ENCODE measurements at places on chromosomes 4 and X.
A peak's percentile ranks its signal among the peaks of the same experiment; 100 is the strongest.

- DNase-seq: no peak
Observed at GRCh38 chr4:114306946-114307345, 291.7 kb upstream of the UGT8 start.

- no peak for DNase-seq
Observed at GRCh38 chr4:104494822-104495559, at the start of gene CXXC4. Gene CXXC4, minus strand, starts transcription at chr4:104494894. Its CDS starts 3,092 bp downstream, at chr4:104491802.

GRCh38 chr4:128323401-128323800 is 35.8 kb upstream of the PGRMC2 start:
- DNase-seq: no peak

DNA sequence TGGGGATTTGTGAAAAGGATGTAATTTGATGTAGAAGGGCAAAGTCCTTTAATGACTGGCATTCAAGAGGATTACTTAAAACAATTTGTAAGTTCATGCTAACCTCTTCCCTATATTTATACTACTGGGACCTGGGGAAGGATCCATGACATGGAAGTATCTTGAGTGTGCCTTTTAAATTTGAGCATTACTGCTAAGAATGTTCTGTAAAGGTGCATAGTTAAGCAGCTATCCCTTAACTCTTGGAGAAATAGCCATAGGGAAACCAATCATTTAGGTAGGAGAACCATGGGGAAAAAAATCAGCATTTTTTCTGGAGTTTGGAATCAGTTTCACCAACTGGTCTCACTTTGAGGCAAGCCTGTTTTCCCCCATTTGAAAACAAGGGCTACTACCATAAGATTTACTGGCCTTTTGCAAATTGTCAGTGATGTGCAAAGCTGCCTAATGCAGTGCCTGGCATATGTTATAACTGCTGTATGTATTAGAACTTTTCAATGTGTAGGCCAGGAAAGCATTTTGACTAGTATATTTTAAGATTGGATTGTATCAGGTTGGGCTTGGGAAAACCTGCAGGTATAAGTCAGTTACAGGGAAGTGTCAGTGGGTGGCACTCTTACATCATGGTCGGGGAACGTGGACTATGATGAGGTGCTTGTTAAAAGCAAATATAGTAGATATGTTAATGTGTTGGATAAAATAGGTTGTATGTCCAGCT is 72.1 kb downstream of the PRSS12 start:
- DNase-seq: no peak

DNA sequence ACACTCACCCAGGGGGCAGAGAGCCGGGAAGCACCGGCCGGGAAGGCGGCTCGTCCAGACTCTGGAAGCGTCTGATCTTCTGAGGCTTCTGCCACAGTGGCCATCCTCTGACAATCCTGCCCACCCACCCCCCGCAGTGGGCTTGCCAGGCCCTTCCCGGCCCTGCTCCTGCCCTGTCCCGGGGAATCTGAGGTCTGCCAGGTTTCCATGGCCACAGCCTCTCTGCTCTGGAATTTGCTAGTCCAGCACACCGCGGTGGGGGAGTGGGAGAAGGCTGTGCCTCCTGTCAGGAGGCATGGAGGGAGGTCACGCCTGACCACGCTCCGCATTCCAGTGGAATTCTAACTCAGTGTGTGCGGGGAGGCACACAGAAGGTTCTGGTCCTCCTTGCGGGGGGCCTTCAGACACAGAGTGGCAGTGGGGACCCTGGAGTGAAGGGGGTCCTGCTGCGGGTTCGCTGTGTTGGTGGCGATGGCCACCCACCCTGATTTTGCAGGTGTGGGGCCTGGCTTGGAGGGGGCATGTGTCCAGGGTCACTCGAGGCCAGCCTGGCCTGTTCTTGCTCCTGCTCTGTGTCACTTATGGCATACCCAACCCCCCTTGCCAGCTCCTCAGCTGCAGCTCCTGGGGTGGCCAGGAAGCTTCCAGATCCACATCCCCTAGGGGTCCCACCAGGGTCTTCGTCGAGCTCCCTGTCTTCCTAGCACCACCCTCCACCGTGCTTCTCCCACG is 55.6 kb upstream of the ADRA2C start:
- no peak for DNase-seq

GRCh38 chrX:45956191-45956870 is 588.9 kb downstream of the ZNF674 start:
- no peak for DNase-seq

DNA sequence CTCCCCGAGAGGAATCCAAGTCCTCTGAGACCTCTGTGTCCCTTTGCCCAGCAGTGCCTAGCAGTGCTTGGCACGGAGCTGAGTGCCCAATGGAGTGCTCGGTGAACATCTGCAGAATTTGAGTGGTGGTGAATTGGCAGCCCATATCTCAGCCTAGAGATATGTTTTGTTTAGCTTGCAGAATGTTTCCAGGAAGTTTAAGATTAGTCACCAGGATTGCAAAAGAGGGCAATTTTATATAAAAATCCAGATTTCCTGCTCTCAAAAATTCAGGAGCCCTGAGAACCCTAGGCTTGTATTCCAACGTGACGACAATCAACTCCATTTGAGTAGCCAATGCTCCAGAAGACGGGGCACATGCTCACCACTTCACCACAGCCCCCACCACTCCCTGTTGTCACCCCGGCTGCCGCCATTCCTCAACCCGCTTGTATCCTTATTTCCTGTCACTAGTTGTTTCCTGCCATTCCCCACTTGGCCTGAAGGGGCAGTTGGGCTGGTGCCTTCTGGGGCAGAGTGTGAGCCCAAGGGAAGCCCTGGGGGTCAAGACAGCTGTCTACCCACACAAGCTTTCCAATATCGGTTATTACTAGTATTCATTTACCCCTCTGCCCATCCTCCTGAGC is 116.9 kb downstream of the EFNB1 start:
- no peak for DNase-seq

DNA sequence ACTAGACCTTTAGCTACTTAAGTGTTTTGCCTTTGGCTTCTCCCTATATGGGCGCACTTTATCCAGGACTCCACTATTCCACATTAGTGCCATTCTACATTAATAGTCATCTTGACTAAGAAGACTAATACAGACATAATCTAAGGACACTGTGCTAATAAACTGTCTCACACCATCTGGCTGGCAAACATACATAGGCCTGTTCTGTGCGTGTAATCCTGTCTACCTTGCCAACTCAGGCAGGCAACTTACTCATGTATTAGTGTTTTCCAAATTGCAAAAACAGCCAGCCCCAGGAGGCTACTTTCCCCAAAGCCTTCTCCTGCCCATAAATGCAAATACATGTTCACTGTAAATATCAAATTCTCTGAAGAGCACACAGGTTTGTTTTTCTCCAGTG is 587.3 kb downstream of the TMA16 start:
- no peak for DNase-seq

DNA sequence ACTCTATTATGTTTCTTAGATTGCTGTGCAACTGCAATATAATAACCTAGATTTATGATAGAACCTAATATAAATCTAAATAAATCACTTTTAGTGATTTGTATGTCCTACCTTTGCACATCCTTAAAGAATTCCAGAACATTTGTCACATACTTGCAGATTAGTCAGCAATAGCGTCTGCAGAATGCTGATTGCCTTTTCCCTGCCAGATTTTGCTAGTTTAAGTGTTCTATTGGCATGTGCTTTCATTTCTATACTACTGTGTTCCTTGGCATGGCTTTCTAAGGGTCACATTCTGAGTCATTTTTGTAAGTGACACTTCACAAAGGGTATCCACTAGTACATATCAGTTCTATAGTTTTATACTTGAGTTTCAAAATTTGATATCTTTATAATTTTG is 303.1 kb upstream of the GIMD1 start:
- DNase-seq: no peak

DNA sequence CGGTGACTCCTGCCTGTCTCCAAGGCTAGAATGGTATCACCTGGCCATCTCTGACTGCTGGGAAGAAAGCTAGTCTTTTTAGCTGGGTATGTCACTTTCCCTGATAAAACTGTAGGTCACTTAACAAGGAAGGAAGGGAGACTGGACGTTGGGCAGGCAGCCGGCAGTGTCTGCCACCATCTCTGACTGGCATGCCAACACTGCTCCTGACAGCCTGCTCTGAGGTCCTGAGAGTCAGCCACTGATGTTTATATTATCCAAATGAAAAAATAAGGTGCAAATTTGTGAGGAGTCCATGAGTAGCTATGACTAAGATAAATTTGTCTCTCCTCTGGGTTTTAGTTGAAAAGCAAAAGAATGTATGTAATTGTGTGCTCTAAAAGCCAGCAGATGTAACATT is 77.2 kb downstream of the SNX25 start:
- no peak for DNase-seq

GRCh38 chr4:6134612-6135220 is 65.6 kb downstream of the JAKMIP1 start:
- DNase-seq: peak; percentile 5

DNA sequence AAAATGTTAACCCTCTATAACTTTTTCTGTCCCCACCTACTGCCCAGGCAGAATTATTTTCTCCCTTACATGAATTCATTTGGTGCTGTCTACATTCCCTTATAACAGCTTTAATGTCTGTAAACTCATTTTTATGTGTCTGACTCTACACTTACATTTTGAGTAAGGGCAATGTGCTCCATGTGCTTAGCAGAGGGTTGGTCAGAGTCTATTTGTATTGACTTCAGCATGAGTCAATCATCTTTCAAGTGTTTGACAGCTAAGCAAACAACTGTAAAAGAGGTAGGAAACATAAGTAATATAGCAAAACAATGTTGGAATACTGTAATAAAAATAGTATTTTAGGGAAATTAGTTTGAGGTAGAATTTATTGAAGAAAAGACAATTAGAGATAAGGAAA is 6.3 kb downstream of the IL15 start:
- no peak for DNase-seq

- no peak for DNase-seq
Observed at GRCh38 chr4:175166020-175166419, 247.9 kb downstream of the ADAM29 start.

DNA sequence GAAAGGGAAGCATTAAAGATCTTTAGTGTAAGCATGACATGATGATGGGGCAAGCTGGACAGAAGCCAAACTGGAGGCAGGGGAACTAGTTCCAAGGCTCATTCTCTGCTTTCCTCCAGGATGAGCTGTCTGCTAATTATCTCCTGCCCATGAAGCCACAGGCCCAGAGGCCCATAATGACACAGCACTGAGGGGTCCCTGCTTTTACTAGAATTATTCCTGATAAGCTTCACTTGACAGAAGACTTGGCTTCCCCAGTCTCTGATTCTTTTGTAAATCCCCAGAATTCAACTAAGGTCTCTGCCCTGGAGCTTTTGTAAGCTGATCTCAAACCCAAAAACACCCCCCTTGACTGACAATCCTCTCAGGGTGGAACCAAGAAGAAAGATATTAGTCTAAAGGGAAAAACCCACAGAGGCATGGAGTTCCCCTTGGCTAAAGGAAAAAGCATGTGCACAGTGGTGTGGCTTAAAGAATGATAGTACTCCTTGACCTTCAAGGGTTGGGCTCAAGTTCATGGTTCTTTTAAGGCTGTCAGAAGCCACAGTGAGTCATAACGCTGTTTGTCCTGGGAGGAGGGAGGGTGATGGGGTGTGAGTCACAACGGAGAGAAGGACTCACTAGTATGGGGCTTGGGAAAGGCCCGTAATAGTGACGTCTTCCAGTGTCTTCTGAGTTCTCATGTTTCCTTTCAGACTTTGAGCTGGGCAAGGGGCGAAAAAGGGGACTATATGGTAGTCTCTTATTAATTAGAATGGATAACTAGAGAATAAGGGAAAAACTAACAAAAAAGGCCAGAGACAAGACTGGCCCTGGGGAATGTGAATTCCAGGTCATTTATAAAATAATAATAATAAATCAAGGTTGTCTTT is 146.0 kb upstream of the CPEB2 start:
- no peak for DNase-seq

DNA sequence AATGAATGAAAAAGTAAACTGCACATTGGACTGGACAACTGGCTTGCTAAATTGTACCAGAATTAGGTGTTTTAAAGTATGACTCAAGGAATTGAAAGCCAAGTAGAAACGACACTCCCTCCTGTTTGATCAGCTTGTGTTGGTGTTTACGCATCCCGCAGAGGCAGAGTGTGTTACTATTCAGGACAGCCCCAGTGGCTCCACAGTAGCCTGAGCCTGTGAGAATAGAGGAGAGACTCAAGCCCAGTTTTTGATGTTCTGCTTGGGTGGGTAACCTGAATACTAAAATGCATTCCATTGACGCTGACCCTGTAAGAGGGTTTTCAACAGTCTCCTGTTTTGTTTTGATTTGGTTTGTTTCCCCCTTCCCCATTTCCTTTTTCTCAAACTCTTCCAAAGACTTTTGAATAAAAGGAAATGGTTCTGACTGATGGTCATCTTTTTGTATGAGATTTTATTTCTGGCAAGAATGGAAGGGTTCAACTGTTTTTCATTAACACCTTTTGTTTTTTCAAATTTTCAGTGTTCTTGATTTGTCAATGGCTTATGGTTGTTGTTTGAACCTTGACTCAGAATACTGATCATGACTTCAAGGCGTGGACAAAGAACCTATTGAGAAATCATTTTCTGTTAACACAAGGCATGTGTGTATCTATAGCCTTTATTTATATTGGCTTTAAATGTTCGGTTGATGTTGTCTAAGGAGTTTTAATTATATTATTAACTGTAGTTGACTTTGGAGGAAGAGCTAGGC is 10.2 kb downstream of the ADGRL3 start:
- no peak for DNase-seq

- DNase-seq: no peak
Observed at GRCh38 chr4:113776679-113777078, 15.1 kb upstream of the CAMK2D start.

- DNase-seq: no peak
Observed at GRCh38 chr4:30903502-30904214, 183.5 kb downstream of the PCDH7 start.

DNA sequence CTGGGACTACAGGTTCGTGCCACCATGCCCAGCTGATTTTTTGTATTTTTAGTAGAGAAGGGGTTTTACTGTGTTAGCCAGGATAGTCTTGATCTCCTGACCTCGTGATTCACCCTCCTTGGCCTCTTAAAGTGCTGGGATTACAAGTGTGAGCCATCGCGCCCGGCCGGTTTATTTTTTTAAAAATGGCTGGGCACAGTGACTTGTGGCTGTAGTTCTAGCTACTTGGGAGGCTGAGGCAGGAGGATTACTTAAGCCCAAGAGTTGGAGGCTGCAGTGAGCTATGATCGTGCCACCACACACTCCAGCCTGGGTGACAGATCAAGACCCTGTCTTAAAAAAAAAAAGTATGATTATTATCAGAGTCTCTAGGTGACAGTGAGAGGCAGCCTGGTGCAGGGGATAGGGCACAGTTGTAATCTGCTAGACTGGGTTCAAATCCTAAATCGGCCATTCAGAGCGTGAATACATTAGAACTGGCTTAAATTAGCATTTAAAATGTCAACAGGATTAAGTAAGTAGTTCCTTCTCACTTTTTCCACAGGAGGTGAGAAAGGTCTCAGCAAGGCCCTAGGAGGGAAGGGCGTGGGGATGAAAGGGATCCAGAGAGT is 435 bp upstream of the MGST2 start:
- no peak for DNase-seq

DNA sequence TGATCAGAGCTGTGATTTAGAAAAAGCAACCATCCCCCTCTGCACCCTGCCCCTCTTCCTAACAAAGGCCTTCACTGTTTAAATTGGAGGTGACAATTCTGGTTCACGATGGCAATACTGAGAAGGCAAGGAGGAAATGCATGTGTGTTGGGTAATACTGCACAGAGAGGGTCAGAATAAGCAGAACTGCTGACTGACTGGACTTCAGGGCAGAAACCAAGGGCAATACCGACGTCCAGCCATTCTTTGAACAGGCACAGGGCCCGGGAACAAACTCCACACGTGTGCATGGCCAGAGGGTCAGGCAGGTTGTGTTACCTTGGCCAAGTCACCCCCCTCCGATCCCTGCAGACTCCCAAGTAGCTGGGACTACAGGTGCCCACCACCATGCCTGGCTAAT is 6.0 kb downstream of the ACSL1 start:
- DNase-seq: no peak
